ENCODE measurements at places on chromosomes 5 and 9. TPM values are rescaled to one million over a fixed set of nuclear protein-coding genes. Genes with fewer than 3 reads are reported as not detected.

Gene PCDHA10
- 2.5 TPM for total RNA-seq

Gene CNTFR
- total RNA-seq: 2.3 TPM

Gene BARX1
- 469 TPM for total RNA-seq

Gene TOR1B
- total RNA-seq: 55.4 TPM

Gene LCN9
- not detected for total RNA-seq

Gene PCDHGB6
- total RNA-seq: 11.7 TPM

Gene NUTM2G
- total RNA-seq: not detected

Gene S1PR3
- total RNA-seq: 193 TPM

Gene CORO2A
- total RNA-seq: 0.78 TPM

Gene ITGA2
- 1.5 TPM for total RNA-seq

Gene DOCK2
- 9.3 TPM for total RNA-seq

Gene IFNA2
- not detected for total RNA-seq

Gene TNFSF8
- total RNA-seq: 1.9 TPM

Gene SLC23A1
- not detected for total RNA-seq

Gene PPP2R2B
- 3.0 TPM for total RNA-seq

Gene SPINK6
- total RNA-seq: not detected

Gene INSYN2B
- not detected for total RNA-seq

Gene TMC1
- not detected for total RNA-seq

Gene SOHLH1
- total RNA-seq: not detected

Gene UGT3A1
- total RNA-seq: not detected

Gene LRRC19
- total RNA-seq: not detected

Gene KIF20A
- not detected for total RNA-seq

Gene RALGPS1
- 8.4 TPM for total RNA-seq

Gene TMEM267
- 11.4 TPM for total RNA-seq

Gene IRF1
- 21.8 TPM for total RNA-seq

Gene AJM1
- 10.9 TPM for total RNA-seq

Gene TLR4
- 9.8 TPM for total RNA-seq

Gene ANKS6
- total RNA-seq: 38.4 TPM

Gene FCN2
- total RNA-seq: not detected

Gene GFRA3
- 1.6 TPM for total RNA-seq

Gene TMEM252
- not detected for total RNA-seq

Gene TBC1D9B
- total RNA-seq: 88.8 TPM

Gene WDR36
- total RNA-seq: 25.8 TPM
